Caco-2 (cell line): ENCODE measurements at places on chromosomes 2 and 18. TPM values are rescaled to one million over a fixed set of nuclear protein-coding genes. Genes with fewer than 3 reads are reported as not detected.

ERBB4 gene
- not detected in 2 replicates for total RNA-seq

GRCh38 chr2:187547353-187547979 is 6.8 kb downstream of the TFPI start:
- H3K27ac ChIP-seq: no peak overlapping the region
- DNase-seq: peak; percentile 32
- no peak overlapping the region for H3K4me3 ChIP-seq
- H3K27me3 ChIP-seq: no peaks in the 10 kb centered on the region
- peaks cover 25% of the 10 kb centered on the region; the same call in 1 of the 2 replicates for H3K4me1 ChIP-seq

GRCh38 chr2:155418753-155419152 is 720.3 kb downstream of the KCNJ3 start:
- DNase-seq: no peak
- H3K36me3 ChIP-seq: no peaks in the 10 kb centered on the region
- H3K27ac ChIP-seq: no peak overlapping the region
- H3K4me3 ChIP-seq: no peak overlapping the region

- H3K36me3 ChIP-seq: no peaks in the 10 kb centered on the region
- no peak overlapping the region for H3K27ac ChIP-seq
- no peak overlapping the region for H3K4me3 ChIP-seq
Measured at GRCh38 chr18:79245517-79246001, 150.2 kb upstream of the NFATC1 start.

- H3K4me1 ChIP-seq: no peaks in the 10 kb centered on the region
- no peaks in the 10 kb centered on the region for H3K27me3 ChIP-seq
- no peaks in the 10 kb centered on the region for H3K36me3 ChIP-seq
- DNase-seq: no peak
- H3K27ac ChIP-seq: no peak overlapping the region
Measured at GRCh38 chr18:32317651-32318050, 127.8 kb downstream of the MEP1B start.

DNA sequence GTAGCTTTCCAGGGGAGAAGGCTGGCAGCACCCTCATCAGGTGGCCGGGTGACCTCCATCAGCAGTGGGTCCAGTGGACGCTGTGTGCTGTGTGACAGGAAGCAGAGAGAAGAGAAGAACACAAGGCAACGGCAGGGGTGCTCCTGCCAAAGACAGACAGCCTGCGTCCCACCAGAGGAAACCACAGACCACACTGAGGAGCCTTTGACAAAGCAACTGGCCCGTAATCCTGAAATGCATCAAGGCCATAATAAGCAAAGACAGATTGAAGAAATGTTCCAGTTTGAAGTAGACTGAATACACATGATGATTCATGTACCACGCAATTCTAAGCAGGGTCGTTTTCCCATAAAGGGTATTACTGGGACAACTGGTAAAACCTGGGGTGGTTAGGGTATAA is 172.4 kb downstream of the FBXO15 start:
- no peak for DNase-seq
- no peaks in the 10 kb centered on the region for H3K36me3 ChIP-seq
- H3K4me1 ChIP-seq: no peaks in the 10 kb centered on the region
- no peak overlapping the region for H3K27ac ChIP-seq
